ENCODE measurements at places on chromosomes 4 and X.

DNA sequence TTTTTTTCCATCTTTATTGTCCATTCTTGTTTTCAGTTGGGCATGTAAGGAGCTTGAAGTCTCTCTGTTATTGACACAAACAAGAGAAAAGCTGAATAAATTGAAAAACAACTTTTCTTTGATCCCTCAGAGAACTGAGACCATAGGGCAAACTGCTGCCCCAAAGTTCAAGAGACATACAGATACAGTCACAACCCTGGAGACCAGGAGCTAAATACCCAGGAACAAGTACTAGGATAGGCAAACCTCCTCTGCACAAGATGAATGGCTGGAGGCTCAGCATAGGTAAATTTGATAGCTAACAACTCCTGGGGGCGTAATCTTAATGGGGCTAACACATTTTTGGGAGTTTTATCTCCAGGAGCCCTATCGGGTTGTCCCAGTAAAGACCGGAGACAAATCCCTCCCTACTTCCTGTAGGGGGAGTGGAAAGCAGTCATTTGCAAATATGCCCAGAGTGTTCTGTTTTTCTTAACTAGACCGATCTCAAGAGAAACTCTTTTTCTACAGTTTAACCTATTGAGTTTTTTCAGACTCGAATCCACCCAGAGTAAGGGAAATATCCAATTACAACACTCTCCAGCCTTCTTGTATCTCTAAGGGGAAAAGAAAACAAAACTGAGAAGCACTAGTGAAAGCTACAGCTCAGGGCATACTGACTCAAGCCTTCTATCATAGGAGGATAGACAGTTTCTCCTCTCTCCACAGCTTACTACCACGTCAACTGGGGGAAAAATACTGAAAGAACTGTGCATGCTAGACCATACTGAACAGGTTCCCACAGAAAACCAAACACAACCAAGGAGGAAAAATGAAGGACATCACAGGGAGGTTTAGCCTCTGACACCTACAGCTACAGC lies 23.1 kb downstream of the MAGEA8 start:
- DNase-seq = no peak

DNA sequence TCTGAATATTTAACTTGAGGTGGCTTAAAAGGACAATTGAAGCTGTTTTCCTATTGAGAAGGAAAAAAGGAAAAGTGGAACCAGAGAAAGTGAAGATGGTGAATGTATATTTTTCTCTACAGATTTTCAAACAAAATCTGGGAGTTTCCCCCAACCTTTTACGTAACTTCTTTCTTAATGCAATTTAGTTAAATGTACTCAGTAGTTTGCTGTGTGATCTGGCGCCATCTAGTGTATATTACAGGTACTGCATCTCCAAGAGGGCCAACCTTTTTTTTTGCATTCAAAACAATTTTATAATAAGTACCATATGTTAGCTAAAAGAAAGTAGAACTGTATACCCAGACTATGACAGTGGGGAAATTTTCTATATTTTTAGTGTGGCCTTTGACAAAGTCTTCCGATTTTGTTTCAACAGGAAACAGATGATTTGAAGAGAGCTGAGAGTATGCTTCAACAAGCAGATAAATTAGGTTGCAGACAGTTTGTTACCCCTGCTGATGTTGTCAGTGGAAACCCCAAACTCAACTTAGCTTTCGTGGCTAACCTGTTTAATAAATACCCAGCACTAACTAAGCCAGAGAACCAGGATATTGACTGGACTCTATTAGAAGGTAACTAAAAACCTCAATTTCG lies 82.0 kb downstream of the PLS3 start:
- DNase-seq = peak; percentile 28

DNA sequence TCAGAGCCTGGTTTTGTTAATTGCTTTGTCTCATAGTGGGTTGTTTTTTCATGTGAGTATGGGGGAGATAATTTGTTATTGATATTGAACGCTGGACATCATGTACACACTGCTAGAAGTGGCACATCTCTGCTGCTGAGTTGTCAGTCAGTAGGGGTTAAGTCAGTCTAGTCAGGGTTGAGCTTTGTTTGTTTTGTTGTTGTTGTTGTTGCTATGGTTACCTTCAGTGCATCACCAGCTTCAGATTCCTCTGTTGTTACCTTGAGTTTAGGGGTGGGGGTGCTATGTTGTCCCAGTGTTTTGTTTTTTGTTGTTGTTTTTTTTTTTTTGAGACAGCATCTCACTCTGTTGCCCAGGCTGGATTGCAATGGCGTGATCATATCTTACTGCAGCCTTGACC lies 9.9 kb downstream of the YIPF6 start:
- DNase-seq = no peak

GRCh38 chr4:185846505-185847150 lies 34.6 kb upstream of the SORBS2 start:
- DNase-seq = no peak

DNA sequence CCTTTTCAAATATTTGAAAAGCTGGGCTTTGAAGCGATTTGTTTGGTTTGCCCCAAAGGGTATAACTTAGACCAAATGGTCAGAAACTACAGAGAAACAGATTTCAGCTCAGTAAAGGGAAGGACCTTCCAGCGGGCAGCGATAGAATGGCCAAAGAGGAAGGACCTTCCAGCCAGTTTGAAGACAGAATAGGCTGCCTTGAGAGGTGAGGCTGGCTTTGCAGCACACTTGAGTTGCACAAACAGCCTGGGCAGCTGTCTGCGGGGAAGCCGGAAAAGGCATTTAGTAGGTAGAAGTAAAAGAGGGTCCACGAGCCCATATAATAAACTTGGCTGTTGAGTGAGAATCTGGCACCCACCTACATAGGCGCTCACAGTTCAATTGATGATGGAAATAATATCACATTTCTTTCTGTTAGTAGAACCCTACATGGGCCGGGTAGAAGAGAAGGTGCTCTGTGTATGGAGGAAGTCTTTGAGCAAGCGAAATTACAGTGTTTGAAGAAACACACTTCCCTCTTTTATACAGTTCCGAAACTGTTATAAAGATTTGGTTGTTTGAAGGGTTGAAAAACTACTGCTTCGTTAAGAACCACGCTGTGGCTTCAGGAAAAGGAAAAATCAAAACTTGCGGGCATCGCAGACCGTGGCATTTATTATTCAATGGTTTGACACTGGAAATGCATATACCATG lies 75.0 kb upstream of the SORBS2 start:
- no peak for DNase-seq

GRCh38 chr4:113908829-113909228 lies 70.6 kb downstream of the ARSJ start:
- no peak for DNase-seq

- no peak for DNase-seq
These were observed 133.3 kb downstream of the CPZ start for GRCh38 chr4:8725845-8726244.

- DNase-seq = no peak
These were observed 361 bp downstream of the TMEM128 start for GRCh38 chr4:4247696-4248028.

- peak; percentile 23 for DNase-seq
These were observed 37.8 kb upstream of the EXOC1L start for GRCh38 chr4:55781812-55782211.

DNA sequence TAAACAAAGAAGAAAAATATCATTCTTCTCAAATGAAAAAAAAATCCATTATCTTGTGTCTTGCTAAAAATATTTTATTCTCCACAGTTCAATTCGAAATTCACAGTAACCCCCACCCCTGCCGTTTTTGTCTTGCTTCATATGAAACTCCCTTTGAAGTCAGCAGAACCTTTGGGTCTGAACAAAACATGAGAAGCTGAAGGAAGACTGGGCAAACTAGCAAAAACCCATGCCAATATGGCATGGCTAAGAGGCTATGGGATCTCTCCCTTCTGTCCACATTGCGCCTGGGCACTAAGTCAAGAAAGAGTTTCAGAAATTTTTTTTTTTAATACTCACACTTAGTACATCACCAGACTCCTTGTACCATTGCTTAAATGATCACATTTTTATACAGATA lies 136.0 kb upstream of the SMIM31 start:
- no peak for DNase-seq

GRCh38 chr4:26178854-26179253 lies 142.0 kb upstream of the RBPJ start:
- DNase-seq = no peak

GRCh38 chr4:180486342-180486741 lies 1756.9 kb upstream of the TENM3 start:
- no peak for DNase-seq

DNA sequence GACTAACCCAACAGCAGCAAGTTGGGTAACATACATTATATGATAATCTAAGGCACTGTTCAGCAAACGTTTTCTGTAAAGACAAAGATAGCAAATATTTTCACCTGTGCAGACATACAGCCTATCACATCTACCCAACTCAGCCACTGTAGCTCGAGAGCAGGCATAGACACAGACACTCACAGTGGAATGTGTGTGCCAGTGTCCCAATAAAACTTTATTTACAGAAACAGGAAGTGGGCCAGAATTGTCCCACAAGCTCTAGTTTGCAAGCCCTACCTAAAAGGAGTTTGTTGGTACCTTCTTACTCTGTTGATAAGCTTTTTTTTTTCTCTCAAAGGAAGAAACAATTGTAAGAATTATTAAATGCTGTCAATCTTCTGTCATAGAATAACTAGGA lies 11.9 kb upstream of the FAM9A start:
- no peak for DNase-seq

GRCh38 chr4:110198049-110198434 lies 373 bp downstream of the ELOVL6 start:
- DNase-seq = no peak

DNA sequence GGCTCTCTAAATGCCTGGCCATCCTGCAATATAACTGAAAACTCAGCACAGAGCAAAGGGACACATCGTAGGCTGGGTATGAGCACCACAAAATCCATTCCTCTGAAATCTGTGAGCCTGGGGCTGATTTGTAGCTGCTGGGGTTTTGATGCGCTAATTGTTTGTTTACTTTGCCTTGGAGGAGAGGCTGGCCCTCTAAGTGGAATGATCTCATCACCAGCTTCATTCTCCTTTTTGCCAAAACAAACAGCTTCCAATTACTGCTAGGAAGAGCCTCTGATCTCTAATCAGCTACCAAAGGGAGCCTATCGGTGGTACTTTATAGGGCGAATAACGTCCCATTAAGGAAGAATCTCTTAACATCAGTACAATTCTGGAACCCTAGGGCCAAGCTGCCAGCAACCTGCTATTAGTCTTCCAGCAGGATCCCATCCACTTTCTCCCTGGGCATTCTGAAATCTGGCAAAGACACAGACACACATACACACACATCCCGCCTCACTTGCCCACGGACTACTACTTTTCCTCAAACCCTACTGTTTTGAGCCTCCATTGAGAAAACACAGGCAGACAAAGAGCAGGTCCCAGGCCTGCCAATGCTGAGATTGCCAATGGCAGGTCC lies 5.8 kb downstream of the ANOS1 start:
- DNase-seq = no peak

- DNase-seq = no peak
These were observed 31.7 kb downstream of the TXK start for GRCh38 chr4:48102303-48102702.

GRCh38 chr4:75180790-75181776 lies 248.2 kb downstream of the PARM1 start:
- no peak for DNase-seq

- DNase-seq = no peak
These were observed 30.2 kb downstream of the PPP2R3B start for GRCh38 chrX:356385-357034.

GRCh38 chrX:13966071-13966792 lies 63.5 kb downstream of the GEMIN8 start:
- DNase-seq = no peak

DNA sequence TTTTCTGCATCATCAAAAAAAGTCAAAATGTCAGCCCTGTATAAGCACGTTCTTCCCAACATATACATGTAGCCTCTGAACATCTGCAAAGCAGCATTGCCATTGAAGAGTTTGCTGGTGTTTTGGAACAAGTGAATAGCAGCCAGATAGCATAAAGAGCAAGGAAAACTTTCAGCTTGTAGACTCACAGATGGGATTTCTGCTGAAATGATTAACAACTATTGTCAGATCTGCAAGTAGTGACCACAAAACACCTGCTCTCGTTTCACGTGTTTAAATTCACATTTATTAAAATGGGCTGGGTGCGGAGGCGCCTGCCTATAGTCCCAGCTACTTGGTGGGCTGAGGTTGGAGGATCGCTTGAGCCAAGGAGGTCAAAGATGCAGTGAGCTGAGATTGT lies 123.7 kb downstream of the SPRY1 start:
- no peak for DNase-seq

DNA sequence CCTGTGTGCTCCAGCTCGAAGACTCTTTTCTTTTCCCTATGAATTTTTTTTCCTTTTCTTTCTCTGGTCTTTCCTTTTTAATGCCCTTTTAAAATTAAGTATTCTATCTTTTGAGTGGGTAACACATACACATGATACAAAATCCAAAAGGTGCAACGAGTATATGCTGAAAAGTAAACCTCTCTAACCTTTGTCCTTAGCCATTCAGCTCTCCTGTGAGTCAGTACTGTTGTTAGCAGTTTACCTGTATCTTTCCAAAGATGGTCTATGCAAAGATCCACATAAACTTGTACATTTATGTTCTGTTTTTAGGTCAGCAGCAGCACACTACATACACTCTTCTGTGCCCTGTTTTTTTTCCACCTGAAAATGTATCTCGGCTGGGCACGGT lies 28.7 kb downstream of the SLC25A43 start:
- DNase-seq = no peak

GRCh38 chrX:40040686-40041461 lies 56.9 kb downstream of the BCOR start:
- DNase-seq = no peak

DNA sequence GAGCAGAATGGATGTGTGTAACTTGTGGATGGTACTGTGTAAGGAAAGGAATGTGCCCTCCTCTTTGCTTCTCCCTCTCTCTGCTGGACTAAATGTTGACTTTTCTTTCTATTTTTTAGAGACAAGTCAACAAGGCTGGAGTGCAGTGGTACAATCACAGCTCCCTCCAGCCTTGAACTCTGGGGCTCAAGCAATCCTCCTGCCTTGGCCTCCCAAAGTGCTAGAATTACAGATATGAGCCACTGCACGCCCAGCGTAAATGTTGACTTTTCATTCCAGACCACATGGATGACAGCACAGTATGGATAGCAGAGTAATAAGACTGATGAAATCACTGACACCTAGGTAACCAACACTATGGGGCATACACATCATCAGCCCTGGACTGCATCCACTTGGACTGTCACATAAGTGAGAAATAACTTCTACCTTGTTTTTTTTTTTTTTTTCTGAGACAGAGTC lies 5.1 kb upstream of the RPS3A start:
- no peak for DNase-seq

GRCh38 chr4:102781570-102781969 lies 20.8 kb upstream of the MANBA start:
- DNase-seq = no peak

DNA sequence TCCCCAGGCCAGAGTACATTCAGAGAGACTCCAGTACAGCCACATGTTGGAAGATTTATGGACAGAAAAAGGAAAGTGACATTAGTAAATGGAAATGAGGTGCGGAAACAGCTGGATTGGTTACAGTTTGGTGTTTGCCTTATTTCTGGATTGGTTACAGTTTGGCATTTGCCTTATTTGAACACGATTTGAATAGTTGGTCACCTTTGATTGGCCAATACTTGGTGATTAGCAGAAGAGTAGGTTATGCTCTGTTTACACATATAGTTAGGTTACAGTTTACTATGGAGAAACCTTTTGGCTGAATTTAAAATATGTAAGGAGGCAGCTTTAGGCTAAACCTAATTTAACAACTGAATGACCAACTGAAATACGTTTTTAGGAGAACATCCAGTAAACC lies 173.7 kb downstream of the AASDH start:
- no peak for DNase-seq

GRCh38 chr4:60884587-60884986 lies 315.5 kb upstream of the ADGRL3 start:
- no peak for DNase-seq

Data from spinal cord (tissue), 10 donors.